Epithelial cell of proximal tubule (primary cell): ENCODE measurements at places on chromosomes 3 and 15. TPM values are rescaled to one million over a fixed set of nuclear protein-coding genes. Genes with fewer than 3 reads are reported as not detected.

RTP1 gene
- total RNA-seq: not detected in 2 replicates

HCN4 gene
- total RNA-seq: 0.14 and 0.17 TPM in 2 replicates

CNTN6 gene
- total RNA-seq: 0.12 TPM in 1 of 2 replicates, not detected in the other

CLEC3B gene
- not detected in 2 replicates for total RNA-seq

CISH gene
- total RNA-seq: 1.8 and 3.8 TPM in 2 replicates

MAP1A gene
- total RNA-seq: 0.72 and 1.7 TPM in 2 replicates

SQOR gene
- 107 and 124 TPM in 2 replicates for total RNA-seq

LMOD3 gene
- not detected in 2 replicates for total RNA-seq

PLSCR2 gene
- total RNA-seq: not detected in 2 replicates
